Vagina (tissue), 2 donors: ENCODE measurements at places on chromosomes 7 and 10.

DNA sequence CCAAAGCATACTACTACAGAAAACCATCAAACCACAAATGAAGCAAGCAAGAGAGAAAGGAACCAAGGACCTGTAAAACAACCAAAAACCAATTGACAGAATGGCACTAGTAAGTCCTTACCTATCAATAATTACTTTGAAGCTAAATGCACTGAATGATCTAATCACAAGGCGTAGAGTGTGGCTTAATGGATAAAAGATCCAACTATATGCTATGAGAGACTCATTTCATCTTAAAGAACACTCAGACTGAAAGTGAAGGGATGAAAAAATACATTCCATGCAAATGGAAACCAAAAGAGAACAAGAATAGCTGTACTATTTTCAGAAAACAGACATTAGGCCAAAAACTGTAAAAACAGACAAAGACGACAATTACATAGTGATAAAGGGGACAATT lies 70.7 kb downstream of the CRPPA start:
- no peak for DNase-seq

DNA sequence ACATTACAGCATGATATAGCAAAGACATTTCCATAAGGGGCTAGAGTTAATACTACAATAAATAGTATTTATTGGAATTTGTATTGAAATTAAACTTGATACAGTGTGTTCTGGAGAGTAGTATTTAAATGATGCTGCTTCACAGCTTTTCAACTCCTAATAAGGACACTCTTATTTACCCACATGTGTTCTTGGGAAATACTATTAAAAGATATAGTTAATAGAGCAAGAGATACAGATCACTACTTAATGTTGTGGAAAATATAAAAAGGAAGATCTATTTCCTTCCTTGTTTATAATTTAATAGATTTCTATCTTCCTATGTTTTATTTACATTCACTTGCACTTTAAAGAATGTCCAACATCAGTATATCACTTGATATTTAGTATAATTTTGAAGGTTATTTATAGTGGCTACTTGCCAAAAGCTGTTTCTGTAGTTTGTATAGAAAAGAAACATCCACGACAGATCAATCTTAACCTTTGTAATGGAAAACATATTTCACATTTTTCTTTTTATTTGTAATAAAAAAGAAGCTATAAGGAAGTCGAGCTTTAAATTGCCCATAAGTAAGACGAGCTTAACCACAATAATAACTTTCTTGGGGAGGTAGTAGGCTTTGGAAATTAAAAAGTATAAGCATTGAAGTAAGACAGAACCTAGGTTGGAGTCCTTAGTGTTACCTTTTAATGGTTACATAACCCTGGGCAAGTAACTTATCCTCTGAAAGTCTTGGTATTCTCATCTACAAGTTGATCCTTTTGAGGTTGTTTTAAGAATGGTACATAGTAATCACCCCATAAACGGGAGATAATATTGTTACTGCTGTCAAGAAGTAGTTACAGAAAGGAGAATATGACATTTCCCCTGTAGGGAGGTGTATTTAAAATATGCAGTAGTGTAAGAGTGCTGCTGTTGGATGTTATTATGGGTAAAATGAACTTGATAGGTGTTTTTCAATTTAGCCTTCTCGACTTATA lies 32.8 kb downstream of the CPED1 start:
- DNase-seq: no peak

- no peak for DNase-seq
Observed at GRCh38 chr10:62899311-62899710, 83.1 kb upstream of the EGR2 start.

- DNase-seq: no peak
Observed at GRCh38 chr7:14137676-14138075, 148.2 kb upstream of the ETV1 start.

DNA sequence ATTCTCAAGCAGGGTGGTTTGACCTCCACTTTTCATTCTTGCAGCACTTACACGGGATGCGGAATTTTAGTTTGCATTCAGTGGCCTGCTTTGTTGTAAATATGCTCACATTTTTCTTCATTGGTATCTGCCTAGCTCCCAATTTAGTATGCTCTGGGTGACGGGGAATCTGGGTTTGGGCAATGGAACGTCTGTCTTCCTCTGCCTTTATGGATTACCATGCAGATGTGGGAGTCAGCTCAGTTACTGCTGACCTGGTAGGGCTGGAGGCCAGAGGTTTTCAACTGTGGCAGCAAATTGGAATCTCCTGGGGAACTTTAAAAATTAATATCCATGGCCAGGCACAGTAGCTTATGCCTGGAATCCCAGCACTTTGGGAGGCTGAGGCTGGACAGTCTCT lies 161.6 kb downstream of the CAMK1D start:
- peak; percentile 67 for DNase-seq

DNA sequence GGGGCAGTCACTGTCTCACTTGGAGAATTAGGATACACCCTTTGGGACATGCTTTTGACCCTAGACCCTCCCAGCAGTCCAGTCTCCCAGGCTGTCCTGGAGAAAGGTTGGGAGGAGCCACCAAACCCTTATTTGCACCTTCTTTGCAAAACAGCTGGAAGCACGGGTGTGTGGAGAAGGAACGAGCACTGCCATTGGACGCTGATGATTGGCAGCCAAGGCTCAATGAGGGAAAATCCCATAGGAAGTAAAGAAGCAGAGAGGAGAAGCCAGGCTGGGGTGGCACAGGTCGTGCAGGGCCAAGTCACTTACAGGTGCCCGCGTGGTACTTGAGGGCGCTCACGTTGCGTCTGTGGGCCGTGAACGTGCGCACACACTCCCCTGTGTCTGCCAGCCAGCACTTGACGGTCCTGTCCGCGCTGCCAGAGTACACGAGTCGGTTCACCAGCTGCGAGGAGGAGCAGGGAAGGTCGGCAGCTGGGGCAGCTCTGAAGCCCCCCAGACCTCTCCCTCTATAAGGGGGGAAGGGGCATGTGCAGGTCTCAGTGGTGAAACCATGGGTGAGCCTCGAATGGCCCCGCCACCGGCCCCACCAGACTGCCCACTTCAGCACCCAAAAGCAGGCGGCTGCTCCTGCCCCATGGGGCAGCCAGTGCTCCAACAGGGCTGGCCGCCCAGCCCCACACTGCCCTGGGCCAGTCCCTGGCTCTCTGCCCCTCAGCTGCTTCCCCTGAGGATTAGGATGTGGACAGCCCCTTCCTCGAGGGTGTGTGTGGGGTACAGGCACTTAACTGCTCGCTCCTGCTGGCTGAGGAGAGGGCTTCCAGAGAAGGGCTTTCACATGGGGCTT lies 24.8 kb downstream of the WDR86 start:
- DNase-seq: no peak

GRCh38 chr10:113386005-113386404 lies 166.8 kb upstream of the HABP2 start:
- no peak for DNase-seq
